ENCODE measurements at places on chromosomes 2 and 18.

GRCh38 chr2:42930025-42930581, 137.7 kb upstream of the HAAO start:
- DNase-seq: no peak

GRCh38 chr2:173590276-173590861, 235.7 kb downstream of the CDCA7 start:
- DNase-seq: no peak

DNA sequence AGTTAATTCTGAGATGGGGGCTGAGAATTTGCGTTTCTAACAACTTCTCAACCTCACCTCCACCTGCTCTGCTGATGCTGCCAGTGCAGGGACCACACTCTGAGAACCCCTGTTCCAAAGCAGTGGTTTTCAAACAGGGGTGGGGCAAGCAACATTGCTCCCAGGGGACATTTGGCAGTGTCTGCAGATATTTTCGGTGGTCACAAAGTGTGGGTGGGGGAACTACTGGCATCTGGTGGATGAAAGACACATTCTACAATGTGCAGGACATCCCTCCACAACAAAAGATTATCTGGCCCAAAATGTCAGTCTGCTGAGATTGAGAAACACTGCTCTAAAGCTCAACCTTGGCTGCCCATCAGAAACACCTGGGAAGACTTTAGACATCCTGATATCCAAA, 188.7 kb upstream of the SATB2 start:
- DNase-seq: no peak

DNA sequence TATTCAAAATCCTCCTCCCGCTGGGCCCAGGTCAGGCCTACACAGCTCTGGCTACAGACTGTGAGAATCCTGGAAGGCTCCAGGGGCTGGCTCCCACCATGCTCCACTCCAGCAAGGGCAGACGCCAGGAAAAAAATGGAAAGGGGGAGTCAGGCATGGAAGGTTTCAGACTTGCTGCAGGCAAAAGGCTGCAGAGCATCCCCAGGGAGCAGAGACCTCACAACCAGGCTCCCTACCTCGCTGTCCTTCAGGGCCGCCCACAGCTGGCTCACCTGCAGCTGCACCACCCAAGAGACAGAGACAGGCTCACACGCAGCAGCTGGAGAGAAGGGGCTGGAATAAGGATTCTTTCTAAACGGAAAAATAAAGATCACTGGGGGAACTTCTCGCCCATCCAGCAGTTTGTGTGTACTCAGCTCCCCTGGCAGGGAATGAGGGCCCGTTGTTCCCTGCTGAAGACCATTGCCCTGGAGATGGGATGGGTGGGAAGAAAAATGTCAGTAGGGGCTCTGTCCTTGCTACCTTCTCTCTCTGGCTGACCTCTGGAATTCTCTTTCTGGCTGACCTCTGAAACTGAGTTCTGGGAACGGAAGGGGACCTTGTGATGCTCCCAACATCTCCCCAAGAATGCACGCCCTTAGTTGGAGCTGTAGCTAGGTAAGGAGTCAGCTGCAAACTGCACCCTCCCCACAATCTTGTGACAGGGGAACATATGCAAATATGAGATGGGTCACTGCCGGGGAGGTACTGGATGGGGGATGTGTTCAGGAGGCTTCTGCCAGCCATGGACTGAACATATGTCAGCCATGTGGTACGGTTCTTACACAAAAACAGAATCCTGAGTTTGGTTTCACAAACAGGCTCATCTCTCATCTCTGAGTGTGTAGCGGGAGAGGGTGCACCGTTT, 34.5 kb downstream of the BCL2 start:
- no peak for DNase-seq

DNA sequence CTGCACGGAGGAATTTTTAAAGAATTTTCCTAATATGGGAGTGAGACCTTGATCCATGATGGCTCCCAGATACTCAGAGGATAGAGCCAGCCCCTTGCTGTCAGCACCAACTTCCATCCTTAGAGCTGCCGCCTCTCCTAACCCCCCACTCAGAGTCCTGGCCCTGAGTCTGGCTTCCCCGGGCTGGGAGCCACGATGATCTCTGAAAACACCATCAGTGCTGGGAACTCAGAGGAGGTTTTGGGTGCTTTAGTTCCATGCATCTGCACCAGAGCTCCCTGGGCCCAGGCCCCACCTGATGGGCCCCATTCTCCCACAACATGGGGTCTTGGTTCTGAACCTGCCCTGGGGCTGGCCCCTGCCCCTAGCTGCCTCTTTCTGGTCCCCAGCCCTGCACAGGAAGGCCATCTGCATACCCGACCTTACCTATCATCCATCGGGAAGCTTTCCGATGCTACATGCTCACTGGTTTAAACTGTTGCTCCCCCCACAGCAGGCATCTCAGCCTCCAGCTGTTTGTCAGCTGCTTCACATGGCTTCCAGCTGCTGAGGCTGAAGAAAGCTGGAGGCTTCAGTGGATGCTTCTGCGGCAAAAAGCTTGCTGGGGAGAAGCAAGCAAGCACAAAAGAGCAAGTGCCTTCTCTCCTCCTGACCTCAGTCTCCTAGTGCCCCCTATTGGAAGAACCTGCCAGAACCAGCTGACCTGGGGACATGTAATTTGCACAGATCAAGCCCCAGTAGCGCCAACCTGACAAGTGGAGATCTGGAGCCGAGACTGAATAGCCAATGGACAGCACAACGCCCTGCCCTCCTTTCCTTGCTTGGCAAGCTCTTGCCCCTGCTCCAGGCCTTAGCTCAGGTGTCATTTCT, 24.2 kb upstream of the RHOB start:
- no peak for DNase-seq

DNA sequence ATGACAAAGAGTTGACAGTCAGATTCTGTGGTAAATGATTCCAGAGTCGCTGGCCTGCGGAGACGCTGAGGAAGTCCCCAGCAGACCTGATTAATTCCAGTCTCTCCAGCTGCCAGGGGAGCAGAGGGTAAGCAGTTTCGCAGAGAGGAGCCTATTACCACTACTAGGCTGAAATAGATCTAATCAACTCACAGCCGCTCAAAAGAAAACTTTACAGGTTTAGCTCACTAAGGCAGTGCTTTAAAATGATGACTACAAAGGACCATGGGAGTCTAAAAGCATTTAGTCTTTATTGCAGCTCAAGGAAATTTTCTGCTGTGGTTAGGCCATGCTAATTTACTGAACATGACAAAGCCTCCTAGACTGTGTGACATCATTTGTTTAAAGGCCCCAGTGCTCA, 445.6 kb upstream of the POU3F3 start:
- no peak for DNase-seq

DNA sequence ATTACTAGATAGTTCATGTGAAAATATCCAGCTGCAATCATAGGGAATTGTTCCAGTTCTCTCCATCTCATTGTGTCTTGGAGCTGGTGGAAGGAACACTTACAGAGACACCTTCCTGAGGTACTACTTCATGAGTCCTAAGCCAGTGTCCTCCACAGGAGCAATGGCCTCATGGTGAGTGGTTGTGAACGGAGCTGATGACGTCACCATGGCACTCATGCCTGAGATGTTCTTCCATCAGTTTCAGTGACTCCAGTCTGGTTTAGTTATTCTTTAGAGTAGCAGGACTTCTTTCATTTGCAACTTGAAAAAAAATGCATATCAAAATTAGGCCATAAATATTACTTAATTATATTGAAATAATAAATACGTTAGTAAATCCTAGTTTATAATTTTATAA, 418.6 kb downstream of the ZNF521 start:
- no peak for DNase-seq

DNA sequence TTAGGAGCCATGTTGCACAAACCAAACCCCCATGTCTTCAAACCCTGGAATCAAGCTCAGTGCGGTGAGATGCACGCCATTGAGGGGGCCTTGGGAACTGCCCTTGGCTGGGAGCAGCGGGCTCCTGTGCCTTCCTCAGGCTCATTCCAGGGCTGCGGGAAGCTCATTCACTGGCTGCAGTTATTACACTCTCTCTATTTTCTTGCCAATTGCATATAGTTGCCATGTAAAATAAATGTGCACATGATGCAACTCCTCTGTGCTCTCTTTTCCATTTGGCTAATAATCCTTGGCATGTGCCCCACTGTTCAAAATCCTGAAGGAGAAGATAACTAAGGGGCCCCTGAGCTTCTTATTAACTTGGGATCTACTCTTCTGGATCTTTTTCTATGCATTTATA, 74.7 kb downstream of the KCTD1 start:
- no peak for DNase-seq

DNA sequence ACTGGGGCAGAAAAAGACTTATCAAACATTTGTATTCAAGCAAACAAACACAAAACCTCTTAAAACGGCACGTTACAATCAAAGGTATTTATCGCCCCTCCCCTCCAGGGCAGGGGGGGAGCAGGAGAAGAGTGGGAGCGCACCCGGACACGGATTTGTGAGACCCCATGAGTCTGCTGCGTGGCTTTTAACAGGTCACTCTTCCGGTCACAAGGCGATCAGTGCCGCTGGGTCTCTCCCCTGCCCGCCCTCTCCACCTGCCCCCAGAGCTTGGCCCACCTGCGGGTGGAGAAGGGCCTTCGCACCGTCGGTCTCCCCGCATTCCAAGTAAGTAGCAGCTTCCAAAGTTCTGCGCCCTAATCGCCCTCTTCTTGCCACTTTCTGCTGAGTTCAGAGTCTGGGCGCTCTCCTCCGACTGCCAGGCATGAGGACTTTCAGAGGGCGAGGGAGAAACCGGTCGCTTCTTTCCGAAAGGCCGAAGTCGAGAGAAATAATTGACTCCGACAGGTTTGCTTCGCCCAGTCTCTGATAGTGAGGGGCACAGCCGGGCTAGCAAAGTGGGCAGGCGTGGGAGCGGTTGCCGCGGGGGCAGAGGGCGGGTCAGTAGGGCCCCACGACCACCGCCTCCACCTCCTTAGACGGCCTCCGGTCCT, 800 bp downstream of the RPRM start:
- no peak for DNase-seq

GRCh38 chr2:169923977-169924376, 96.7 kb downstream of the UBR3 start:
- DNase-seq: no peak

DNA sequence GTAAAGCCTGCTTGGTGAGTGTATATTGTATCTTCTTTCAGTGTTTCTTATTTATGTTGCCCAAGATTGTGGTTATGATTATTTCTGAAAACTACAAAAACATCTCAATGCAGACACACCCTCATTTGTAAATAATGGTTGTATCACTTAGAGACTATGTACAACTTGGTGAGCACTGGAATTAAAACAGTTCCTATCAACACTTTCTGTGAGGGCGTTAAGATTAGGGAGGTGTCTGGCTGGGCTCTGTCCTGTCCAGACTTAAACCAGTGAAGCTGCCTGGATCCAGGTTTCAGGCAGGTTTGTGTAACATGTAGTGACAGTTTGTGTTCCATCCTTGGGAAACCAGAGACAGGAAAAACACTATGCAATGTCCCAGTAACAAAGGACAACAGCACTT, 49.7 kb downstream of the CTAGE1 start:
- no peak for DNase-seq

DNA sequence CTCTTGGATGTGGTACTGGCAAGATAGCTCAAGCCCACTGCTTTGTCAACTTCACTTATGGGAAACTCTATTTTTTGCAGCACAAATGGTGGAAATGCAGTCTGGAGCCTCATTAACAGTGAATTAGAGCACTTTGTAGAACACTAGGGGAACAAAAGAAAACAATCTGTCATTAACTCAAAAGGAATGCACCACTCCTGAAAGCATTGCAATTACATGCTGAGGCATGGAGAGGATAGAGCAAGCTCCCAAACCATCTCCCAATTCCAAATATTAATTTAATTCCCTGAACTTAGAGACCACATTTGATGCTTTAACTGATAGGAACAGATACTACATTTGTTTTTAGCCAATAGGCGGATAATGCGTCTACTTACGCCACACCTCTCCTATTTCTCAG, 32.8 kb upstream of the TANC1 start:
- DNase-seq: no peak

- no peak for DNase-seq
Measured at GRCh38 chr18:33928231-33928630, 296.5 kb downstream of the NOL4 start.

DNA sequence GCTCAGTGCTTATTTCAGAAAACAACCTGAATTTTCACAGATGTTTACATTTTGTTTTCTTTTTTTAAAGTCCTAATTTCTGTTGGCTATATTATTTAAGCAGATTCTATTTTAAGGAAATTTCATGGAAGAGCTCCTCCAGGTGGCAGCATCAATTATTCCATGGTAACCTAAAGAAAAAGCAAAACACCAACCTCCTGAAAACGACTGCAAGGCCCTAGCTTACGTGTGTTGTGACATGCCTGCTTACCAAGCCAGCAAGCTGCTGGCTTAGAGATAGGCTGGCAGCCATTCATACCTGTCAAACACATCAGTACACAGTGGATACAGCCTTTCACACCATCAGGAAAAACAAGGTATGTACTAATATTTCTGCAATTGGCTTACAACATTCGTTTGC, 64.9 kb downstream of the LPIN2 start:
- no peak for DNase-seq

DNA sequence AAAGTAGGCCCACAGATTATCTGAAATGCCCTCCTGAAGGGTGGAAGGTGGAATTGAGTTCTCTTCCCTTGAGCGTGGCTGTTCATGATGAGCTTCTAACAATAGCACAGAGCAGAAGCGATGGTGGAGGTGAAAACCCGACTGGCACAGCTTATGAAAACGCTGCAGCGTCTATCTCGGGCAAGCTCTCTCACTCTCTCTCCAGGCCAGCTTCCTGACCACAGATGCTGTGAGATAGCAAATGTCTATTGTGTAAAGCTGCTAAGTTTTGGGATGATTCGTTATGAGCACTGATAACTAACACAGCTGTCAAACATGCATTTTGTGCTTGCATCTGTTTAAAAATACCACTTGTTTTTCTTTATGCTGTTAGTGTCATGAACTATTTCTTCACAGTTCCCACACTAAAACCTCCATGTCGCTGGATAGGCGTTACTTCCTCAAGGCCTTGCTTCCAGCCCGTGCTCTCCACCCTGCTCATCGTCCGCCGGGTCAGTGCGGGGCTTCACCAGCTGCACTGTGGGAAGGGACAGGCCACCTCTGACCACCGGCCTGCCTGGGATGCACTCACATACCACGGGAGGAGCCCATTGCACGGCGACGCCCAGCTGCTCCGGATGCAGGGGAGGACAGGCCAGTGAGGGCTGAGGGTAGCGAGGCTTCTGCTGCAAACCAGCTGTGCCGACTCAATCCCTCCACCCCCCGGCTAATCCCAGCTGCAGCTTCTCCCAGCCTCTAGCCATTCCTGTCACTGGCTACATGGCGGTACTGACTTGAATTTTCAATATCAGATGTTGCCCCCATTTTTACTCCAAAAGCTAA, 60.0 kb upstream of the OTOS start:
- DNase-seq: no peak

DNA sequence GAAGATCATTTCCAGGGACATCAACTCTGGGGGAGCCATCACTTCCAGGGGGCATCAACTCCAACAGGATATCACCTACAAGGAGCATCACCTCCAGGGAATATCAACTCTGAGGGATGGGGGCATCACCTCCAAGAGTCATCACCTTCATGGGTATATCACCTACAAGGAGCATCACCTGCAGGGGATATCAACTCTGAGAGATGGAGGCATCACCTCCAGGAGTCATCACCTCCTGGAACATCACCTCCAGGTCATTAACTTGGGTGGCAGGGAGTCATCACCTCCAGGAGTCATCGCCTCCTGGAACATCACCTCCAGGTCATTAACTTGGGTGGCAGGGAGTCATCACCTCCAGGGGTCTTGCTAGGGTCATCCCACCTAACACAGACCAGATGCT, 167.6 kb downstream of the NDUFA10 start:
- no peak for DNase-seq

Data from esophagus squamous epithelium (tissue), 5 donors.